ENCODE measurements at places on chromosomes 12 and 14.
A peak's percentile ranks its signal among the peaks of the same experiment; 100 is the strongest.

DNA sequence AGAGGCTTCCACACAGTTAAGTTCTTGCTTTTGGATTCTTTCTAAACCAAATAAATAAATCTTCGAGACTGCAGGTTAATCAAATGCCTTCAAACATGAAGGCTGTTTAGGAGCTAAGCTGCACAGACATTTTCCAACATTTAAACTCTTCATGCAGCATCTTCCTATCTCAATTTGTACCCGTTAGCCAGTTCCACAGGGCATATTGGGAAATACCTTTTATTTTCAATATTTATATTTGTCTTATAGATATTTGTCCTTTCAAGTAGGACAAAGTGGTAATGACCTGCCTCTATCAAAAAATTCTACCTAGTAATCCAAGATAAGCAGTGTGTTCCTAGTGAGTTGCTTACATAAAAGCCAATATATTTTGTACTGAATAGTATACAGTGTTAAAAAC lies 373.6 kb downstream of the DIO2 start:
- no peak for DNase-seq

- DNase-seq: peak; percentile 80
These were observed 48.3 kb downstream of the NFKBIA start for GRCh38 chr14:35355981-35356841.

DNA sequence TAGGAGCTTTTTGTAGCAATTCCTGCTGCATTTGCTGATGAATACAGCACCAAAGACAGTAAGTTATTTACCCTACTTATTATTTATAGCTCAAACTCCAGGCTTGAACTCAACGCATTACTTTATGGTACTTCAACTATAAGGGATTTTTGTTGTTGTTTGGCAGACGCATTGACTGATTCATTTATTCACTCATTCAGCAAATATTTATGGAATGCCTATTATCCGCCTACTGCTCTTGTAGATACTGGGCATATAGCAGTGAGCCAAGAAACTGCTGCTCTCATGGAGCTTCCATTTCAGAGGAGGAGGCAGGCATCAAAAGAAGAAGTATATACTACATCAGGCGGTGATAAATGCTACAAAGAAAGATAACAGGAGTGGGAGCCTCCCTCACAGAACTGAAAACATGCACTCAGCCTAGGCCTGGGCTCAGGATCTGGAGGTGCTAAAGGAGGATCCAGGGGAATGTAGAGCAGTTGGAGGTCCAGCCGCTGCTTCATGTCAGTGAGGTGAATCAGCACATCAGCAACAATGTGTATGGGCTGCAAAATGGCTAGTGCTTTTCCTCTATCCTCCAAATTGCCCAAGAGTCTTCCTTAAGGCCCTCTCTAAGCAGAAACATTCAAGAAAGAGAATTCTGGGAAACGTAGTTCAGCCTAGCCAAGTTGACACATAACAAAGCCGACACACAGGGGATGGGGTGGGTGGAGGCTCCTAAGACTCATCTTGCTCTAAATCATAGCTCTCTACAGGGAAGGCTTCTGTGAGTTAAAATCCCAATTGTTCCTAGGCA lies 157.5 kb downstream of the NRXN3 start:
- no peak for DNase-seq

- DNase-seq: no peak
These were observed 536.3 kb upstream of the CCDC196 start for GRCh38 chr14:65949711-65950516.

DNA sequence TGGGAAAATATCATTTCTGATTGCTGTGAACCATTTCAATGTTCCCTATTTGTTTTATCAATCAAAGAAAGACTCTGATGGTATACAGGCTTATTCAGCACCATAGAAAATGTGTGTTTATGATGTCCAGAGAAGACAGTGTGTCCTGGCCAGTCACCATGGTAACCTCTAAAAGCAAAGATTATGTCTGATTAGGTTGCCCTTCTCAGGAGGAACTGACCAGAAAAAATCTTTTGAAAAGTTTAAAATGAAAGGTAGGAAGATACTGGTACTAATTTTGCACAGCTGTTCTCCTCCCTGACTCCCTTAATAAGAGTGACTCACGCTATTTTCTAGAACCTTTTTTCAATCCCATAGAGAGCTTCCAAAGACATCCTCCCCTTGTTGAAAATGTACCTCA lies 391.8 kb upstream of the DCN start:
- DNase-seq: no peak

DNA sequence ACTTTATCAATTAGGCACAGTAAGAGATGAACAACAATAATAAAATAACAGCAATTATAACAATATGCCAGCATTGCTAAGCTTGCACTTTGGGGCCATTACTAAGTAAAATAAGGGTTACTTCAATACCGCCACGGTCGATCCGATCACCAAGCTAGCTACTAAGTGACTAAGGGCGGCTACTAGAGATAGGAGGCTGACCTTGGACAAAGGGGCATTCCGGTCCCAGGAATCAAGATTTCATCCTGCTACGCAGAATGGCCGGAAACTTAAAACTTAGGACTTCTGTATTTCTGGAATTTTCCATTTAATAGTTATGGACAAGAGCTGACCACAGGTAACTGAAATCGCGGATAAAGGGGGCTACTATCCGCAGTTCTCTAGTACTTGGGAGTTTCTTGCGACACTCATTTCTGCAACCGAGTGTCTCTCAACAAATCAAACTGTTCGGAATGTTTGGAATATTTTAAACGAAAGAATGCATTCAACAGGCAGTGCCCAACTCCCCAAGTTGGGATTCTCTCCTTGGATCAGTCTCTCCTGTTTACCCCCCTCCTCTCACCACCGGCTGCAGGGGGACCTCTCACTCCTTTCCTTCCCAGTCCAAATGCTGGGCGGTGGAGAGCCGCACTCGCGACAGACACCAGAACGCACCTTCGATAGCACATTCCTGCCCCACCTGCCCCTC lies 650 bp downstream of the HEBP1 start:
- no peak for DNase-seq

DNA sequence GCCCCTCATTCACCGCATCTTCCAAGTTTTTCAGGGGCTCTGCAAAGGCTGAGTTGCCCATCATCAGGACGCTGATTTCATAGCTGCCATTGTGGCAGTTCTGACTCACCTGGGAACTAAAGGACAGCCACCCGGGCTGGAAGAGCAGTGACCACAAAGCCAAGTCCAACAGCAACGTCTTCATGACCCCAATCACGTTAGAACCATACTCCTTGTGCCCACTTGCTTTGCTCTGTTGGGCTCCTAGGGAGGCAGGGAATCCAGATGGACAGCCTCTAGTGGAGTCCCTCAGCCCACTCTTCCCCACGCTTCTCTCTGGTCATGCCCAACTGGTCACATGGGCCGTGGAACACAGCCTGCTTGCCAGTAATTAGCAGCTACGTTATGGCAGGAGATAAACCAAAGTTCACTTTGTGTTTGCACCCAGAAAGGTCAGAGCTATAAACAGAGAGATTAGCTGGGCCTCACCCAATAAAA lies at the start of gene GUCY2C:
GUCY2C (minus strand) TSS at position 335 of the 477 bp plus-strand sequence; CDS start at position 184, 151 bp downstream.
- peak; percentile 75 for DNase-seq

Data from left colon (tissue), 2 donors.